ENCODE measurements at places on chromosomes 1 and 21.

DNA sequence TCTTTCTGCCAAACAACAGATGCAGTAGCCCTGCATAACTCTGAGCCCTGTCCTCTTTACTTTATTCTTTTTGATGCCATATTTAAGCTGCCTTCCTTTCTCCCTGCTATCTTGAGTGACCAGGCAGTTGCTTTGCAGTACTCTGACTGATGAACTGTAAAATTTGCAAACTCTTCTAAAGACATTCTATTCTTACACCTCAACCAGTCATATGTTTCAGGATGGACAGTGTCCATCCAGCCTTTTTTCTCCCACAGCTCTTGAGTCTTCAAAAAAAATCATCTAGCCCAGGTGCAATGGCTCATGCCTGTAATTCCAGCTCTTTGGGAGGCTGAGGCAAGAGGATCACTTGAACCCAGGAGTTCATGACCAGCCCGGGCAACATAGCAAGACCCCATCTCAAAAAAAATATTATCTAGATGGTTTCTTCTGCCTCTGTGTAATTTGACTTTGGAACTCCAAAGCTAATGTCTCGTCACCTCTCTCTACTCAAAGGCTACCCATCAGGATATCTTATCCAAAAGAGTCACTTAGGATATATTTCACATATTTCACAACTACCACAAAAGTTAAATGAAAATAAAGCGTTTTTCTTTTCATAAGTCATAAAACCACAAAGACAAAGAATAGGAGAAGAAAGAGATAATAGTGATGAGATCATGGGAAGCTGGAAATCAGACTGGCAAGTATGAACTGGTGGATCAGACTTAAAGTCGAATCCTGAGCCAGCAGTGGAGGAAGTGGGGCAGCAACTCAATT lies 54.6 kb upstream of the IPO9 start:
- DNase-seq, result no peak

GRCh38 chr1:203407296-203407695 lies 56.4 kb upstream of the FMOD start:
- no peak for DNase-seq

GRCh38 chr21:29335720-29336119 lies 37.0 kb downstream of the BACH1 start:
- no peak for DNase-seq

GRCh38 chr21:31872072-31872451 lies 758 bp upstream of the HUNK start:
- DNase-seq, result no peak

GRCh38 chr1:183147735-183148134 lies 38.3 kb upstream of the LAMC2 start:
- no peak for DNase-seq

DNA sequence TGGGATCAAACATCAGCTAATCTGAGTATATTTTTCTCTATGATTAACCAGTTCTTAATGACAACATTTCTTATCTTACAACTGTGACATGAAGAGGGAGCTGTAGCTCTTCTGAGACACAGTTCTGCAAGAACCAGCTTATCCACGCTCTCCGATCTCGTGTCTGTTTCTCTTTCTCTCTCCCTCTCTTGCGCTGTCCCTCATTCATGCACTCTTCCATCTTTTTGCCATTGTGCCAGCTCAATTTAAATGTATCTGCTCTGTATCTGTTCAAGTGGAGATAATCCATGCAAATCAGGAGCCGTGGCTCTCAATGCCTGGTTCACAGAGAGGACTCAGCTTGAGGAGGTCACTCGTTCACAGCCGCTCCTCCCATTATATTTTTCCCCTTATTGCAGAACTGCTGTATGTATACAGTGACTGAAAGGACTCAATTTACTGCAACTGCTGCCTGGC lies 494.7 kb upstream of the ADGRL2 start:
- no peak for DNase-seq

DNA sequence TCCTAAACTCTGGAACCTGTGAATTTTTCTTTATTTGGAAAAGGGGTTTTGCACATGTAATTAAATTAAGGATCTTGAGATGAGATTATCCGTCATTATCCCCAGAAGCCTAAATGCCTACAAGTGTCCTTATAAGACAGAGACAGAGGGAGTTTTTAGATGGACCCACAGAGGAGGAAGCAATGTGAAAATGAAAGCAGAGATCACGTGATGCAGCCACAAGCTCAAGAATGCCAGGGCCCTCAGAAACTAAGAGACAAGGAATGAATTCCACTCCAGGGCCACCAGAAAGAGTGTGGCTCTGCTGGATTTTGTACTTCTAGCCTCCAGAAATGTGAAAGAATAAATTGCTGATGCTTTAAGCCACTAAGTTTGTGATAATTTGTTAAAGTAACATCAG lies 183.6 kb upstream of the UBE2U start:
- DNase-seq, result no peak

DNA sequence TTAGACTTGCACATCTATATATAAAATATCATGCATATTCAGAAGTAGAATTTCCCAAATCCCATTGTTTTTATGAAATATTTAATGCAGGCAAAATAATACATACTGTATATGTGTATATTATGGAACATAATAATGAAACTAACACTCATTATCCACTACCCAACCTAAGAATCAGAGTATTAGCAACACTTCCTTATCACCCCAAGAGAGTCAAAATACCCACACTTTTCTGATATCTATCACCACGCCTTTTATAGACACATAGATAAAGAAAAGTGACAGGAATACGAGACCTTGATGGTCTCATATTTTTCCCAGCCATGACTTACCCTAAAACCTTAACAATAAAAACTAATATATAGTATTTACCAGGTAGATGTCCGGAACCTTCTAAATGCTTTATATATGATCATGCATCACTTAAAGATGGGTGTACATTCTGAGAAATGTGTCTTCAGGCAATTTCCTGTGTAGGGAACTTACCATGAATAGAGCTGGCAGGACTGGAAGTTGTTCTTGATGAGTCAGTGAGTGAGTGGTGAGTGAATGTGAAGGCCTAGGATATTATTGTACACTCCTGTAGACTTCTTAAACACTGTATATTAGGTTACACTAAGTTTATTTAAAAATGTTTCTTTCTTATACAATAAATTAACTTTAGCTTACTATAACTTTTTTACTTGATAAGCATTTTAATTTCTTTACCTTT lies 45.5 kb downstream of the TNFSF4 start:
- DNase-seq, result no peak

DNA sequence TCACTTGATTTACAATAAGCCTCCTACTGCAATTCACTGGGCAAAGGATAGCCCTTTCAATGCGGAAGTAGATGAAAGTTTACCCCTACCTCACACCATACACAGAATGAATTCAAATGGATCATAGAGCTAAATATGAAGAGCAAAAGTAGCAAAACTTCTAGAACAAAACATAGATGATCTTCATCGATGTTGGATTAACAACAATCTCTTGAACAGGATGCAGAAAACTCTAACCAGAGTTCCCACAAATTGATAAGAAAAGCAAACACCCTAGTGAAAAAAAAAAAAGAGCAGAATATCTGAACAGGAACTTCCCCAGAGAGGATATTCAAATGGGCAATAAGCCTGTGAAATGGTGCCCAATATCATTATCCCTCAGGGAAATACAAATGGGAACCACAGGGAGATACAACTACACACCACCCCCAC lies 1.9 kb upstream of the UBASH3A start:
- no peak for DNase-seq

DNA sequence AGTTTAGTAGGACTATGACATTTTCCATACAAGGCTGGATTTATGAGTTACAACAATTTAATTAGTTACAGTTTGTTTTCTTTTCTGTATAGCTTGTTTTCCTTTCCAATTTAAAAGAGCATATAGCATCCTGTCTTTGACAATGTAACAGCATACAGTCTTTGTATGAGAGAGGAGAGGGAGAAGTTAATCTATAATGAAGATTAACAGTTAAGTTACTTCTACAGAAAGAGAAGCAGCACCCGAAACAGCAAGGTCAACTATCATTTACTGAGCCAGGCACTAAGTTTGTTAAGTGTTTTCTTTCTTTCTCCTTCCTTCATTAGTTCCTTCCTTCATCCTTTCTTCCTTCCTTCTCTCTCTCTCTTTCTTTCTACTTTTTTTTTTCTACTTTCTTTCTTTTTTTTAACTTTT lies 52.3 kb upstream of the RAB4A start:
- DNase-seq, result no peak

DNA sequence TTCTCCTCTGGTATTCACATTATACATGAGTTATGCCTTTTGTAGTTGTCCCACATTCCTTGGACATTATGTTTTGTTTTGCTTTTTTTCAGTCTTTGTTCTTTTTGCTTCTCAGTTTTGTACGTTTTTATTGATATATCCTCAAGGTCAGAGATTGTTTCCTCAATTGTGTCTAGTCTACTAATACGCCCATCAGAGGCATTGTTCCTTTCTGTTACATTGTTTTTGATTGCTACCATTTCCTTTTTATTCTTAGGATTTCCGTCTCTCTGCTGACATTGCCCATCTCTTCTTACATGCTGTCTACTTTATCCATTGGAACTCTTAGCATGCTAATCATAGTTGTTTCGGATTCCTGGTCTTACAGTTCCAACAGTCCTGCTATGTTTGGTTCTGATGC lies 27.8 kb upstream of the MPC2 start:
- DNase-seq, result no peak

DNA sequence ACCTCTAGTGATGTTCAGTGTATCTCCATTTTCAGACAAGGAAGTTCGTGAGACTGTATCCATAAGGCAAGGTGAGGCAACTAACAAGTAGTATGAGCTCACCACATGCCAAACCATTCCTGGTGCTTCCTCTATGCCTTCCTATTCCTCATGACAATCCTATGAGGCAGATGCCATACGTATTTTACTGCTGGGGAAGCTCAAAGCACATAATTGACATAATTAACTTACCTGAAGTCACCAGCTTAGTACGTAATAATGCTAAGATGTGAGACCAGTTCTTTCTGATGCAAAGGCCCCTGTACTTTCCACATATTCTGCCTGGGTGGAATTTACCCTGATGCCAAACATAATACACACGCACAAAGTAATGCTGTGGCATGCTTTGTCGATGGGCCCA lies 83.6 kb upstream of the NFIA start:
- DNase-seq, result no peak

GRCh38 chr1:163872067-163872466 lies 550.3 kb downstream of the NUF2 start:
- no peak for DNase-seq

- DNase-seq, result no peak
These were observed 440.9 kb upstream of the ZRANB2 start for GRCh38 chr1:71521655-71522264.

DNA sequence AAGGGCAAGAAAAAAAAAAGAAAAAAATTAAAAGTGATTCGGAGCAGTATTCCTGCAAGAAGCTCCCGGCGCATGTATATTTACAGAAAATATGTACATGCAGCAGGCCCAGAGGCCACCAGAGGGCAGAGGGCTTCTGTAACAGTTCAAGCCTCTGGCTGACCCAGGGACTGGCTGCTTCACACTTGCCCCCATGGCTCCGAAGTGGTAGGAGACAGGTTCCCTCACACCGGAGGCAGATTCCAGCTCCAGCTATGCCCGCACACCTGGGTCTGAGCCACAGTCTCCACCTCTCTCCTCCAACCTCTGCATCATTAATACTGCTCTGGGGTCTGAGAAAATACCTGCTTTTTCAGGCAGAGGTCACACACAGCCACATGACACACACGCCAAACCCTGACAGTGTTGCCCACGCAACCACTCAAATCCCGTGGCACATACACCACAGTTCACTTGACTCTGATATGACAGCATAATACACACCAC lies 2.2 kb upstream of the ARHGAP30 start:
- DNase-seq, result no peak

DNA sequence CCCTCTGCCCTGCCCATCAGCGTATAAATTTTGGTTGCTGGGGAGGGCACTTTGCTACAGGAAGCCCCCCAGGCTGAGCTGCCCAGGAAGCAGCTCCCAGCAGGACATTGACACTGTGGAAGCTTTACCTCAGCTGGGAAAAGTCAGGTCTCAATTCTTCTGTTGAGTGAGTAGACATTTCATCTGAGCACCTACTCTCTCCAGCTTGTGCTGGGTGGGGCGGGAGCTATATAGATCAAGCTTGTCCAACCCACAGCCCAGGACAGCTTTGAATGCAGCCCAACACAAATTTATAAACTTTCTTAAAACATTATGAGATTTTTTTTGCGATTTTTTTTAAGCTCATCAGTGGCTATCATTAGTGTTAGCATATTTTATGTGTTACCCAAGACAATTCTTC lies 9.4 kb downstream of the NIPAL3 start:
- no peak for DNase-seq

- no peak for DNase-seq
These were observed 735 bp downstream of the NBL1 start for GRCh38 chr1:19644681-19645410.

DNA sequence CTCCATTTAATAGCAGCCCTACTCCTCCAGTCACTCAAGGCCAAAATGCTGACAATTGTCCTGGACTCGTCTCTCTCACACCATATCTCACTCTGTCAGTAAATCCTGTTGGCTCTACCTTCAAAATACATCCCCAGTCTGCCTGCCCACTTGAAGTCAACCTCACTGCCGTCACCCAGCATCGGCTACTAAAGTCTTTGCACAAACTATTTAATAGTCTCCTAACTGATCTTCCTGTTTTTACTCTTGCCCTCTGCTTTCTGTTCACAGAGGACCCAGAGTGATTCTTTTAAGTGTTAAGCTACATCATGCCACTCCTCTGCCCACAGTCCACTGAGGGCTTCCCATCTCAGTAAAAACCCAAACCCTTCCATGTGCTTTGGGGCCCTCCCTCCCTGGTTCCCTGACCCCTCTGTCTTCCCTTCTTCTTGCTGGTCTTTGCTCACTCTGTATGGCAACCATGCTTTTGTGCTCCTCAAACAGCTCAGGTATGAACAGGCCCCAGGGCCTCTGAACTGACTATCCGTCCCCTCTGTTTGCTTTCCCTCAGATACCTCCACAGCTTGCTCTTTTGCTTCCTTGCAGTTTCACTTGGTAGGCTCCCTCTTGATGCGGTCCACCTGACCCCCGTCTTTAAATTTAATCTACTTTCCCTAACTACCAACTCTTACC lies 19.0 kb downstream of the RNASEL start:
- no peak for DNase-seq

DNA sequence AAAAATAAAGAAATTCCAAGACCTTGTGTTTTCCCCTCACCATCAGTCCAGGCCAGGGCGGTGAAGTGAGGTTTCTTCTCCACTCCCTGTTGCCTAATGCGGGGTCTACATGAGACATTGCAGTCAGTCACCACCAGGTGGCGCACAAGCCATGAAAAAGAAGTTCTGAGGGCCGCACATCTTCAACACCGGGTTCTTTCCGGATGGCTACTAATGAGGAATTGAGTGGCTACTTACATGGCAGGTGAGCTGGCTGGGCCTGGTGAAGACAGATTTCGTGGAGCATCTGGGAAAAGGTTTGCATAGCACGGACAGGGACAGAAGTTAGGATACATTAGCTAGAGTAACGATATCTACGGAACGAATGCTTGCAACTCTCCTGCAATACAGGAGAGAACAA lies 15.8 kb upstream of the S100A11 start:
- peak; percentile 79 for DNase-seq

GRCh38 chr1:22972760-22973159 lies at the start of gene LACTBL1:
Gene LACTBL1, minus strand, starts transcription at chr1:22972866. Its CDS starts 550 bp downstream, at chr1:22972316.
- no peak for DNase-seq

GRCh38 chr1:216905781-216906180 lies 182.6 kb upstream of the ESRRG start:
- DNase-seq, result no peak

- no peak for DNase-seq
These were observed 242.6 kb upstream of the CXADR start for GRCh38 chr21:17270229-17270628.

GRCh38 chr21:46569081-46569480 lies 35.8 kb downstream of the S100B start:
- DNase-seq, result no peak
